Fibroblast of pulmonary artery (primary cell): ENCODE measurements at places on chromosomes 4 and X.
A peak's percentile ranks its signal among the peaks of the same experiment; 100 is the strongest.

DNA sequence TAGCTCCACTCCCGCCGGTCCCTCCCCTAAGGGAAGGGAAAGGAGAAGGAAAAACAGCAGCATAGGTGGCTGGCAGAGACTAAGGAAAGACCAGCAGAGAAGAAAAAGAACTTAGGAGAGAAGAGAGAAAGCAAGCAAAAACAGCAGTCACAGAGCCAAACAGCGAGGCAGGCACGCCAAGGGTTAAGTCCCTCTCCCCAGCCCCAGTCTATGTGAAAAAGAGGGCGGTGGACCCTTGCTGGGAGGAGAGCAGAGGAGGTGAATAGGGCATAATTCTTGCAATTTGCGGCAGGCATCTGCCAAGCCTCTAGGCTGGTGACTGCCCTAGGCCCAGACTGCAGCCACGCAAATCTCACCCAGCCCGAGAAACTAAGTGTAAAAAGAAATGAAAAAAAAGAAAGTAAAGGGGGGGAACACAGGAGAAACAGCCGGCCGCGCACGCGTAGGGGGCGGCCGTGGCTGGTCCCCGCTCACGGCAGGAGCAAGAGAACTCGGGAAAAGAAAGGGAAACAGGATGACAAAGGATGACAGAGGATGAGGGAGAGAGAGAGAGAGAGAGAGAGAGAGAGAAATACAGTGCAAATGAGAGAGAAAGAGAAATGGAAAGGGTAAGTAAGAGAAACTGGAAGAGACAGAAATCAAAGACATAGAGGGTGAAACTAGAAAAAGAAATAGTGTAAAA, 48.6 kb downstream of the MAGEA9 start:
- DNase-seq = peak; percentile 16

DNA sequence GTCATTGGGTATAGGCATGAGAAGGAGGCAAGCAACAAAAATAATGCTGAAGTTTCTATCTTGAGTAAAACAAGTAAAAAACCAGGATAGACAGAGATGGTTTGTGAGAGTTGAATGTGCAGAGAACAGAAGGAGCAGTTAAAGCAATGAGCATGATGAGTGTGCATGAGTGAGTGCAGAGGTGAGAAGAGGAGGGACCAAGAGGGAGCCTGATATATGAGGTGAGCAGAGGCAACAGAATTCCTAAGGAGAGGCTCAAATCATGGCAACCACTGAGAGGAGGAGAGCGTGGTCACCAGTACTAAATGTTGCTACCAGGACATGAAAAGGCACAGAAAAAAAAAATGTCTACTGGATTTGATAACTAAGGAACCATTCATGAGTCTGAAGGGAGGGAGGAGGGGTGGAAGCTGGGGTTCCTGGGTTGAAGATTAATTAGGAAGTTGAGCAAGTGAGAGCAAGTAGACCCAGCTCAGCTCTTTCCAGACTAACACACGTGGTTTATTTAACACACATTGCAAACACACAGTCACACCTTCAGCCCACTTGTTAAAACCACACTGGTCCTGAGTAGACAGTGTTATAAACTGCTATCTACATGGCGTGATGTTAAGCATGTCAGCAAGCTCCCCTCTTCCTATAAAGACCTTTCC, 69.0 kb upstream of the IQCM start:
- no peak for DNase-seq

DNA sequence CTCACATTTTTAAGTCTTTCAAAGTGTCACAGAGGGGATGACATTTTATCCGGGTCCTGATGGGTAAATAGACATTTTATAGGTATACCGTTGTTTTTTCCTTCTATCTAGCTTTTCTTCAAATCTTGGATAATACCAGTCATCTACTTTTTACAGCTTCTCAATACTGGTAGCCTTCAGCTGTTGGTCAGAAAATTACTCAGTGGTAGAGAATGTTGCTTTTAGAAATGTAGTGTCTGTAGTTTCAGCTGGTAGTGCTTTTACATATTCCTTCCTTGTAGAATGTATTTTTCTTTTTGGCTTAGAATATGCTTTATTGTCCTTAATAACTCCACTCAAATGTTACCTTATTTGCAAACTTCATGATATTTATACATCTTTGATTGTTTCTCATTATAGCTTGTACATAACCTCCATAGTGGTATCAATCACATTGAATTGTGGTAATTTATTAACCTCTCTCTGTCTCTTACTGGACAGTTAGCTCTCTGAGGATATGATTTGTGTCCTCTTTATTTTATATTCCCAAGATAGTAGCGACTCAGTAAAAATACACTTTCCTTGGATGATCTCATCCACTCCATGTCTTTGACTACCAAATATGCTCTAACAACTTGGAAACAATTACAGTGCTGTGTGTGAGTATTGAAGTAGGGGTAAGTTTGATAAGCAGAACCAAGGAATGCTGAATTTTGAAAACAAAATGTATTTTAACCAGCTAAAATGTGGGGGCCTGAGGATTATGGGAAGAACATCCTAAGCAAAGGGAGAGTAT, 53.8 kb downstream of the RAP1GDS1 start:
- peak; percentile 18 for DNase-seq

GRCh38 chr4:30429813-30430761, 290.1 kb upstream of the PCDH7 start:
- peak; percentile 82 for DNase-seq

DNA sequence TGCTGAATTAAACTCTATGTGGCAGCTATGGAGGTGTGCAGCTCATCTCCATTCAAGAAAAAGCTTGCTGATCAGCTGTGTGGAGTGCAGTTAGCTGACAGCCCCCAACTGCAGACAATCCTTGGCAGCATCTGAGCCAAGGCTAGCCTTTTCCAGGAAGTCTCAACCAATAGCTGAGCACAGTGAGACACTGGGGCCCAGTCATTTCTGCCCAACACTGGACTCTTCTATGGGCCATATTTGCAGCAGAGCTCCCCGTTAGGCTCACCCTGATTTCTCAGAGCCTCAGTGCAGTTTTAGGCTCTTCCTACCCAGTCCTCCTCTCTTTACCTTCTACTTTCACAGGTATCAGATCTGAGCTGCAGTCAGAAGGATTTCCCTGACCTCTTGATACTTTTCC, 12.9 kb downstream of the DDX53 start:
- no peak for DNase-seq

DNA sequence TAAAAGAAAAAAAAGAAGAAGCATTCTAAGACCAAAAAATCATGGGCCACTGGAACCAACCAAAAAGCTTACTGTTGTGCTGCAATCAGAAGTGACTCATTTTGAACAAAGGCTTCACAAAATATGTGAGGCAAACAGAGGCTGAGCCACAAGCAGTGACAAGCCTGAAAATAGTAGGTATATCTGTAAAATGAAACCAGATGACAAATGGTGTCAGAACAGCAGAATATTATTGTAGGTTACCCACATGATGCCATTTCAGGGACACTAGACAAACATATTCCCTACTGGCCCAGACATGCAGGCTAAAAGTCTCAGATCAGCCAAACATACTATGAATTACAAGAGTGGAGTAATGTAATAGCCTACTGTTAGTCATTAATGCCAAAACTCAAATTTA, 1301.8 kb upstream of the DIAPH2 start:
- no peak for DNase-seq

DNA sequence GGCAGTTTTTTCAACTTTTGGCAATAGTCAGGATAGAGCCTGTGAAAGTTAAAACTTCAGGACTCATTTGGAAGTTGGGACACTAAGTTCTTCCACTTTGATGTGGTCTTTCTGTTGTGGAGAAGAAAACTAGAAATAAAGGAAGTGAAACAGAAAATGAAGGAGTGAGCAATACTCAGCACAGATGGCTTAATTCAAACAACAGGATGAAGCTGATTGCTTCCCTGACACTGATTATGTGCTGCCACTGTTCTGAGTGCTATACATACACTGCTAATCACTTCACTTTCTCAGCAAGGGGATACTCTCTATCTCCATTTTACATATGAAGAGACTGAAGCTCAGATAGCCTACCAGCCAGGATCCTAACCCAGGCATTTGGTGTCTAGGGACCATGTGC, 235.1 kb upstream of the CPEB2 start:
- no peak for DNase-seq

GRCh38 chrX:38205039-38205438, 15.6 kb downstream of the SRPX start:
- DNase-seq = no peak

DNA sequence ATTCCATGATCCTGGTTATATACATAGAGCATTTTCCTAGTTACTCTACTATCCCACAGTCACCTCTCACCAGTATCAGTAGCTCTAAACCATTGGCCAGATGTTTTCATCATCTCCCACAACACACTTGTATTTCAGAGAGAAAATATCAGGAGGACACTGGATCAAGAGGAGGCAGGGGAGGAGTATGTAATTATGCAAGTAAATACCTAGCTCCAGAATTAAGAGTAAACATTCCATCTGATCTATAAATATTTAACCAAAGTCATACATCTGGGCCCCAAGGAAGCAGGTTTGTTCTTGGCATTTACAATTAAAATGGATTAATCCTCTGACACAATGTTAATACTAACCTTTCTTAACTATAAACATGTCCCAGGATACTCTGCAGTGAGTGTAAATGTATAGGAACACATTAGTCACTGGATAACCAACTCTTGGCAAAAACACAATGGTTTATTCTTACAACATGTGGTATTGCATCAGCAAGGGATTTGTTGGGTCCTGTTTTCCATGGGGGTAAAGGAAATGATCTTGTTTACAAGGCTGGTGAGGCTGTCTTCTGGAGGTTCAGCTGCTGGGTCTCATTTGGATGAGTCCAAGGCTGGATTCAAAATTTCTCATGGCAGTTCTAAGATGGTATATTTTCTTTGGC, 170.1 kb downstream of the ATG4A start:
- DNase-seq = peak; percentile 88

DNA sequence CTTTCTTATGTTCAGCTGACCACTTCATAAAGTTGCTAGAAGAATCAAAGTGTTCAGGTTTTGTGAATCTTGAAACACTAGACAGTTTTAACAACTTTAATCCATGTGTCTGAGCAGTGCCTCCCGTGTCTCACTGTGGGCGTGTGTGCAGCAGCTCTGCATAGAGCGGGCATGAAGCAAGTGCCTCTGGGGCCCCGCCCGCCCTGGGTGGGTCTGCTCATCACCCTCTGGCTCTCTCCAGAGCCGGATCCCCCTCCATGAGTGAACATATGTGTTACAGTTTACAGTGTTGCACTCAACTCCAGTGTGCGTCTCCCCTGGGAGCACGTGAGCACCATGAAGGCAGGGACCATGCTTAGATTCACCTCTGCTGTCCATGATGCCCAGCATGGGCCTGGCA, 37.6 kb upstream of the CRMP1 start:
- DNase-seq = no peak

DNA sequence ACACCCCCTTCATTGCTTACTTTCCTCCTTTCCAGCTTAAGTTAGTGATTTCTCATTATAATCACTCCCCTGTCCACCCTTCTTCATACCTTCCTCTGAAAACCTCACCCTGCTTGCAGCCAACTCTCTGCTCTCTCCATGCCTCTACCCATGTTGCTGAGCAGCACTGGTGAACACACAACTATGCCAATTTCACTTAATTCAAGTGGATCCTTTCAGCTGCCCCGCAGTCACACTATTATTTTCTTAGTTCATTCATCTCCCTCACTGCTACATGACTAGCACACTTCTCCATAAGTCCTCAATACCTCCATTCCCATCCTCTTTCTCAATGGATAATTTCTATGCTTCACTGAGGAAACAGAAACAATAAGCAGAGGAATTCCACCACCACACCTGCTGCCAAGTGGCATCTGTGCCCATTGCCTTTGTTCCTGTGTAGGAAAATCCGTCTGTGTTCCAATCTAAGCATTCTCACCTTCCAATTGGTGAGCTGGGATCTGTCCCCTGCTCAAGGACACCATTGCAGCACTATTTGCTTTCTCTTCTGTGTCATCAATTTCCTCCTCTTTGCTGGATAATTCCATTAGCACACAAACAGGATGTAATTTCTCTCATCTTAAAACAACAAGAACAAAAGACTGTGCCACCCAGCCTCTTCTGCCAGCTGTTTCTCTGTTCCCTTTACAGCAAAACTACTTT, 25.2 kb upstream of the PRSS48 start:
- no peak for DNase-seq

DNA sequence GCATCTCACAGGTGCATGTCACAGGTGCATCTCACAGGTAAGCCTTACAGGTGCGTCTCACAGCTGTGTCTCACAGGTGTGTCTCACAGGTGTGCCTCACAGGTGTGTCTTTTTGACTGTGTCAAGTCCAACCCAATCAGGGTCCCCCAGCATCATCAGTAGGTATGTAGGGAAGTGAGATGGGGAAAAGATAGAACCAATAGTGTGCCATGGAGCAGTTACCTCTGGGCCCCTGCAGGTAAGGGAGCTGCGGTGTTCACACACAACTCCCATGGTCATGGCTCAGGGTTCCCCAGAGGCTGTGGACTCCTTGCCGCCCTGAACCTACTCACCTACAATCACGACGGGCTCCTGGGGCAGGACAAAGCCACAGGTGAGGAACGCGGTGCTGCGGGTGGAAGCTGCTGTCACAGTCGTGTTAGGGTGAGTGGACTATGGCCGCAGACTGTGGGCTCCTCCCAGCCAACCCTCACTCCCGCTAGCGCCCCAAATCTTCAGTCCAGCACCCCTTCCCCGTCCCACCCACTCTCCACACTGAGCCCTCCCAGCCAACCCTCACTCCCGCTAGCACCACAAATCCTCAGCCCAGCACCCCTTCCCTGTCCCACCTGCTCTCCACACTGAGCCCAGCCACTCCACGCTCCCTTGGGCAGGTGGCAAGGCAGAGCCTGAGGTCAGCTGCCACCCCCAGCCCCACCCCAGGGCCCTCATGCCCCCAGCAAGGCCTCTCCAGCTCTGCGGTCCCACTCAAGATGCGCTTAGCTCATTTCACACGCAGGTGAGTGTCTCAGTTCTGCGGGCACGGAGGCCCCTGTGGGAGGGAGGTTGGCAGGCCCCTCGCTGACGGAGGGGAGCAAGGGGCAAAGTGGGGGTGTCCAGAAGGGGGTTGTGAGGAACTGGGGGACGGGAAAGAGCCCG, 2.1 kb upstream of the PDE6B start:
- DNase-seq = no peak

GRCh38 chrX:95884186-95884585, 800.5 kb upstream of the DIAPH2 start:
- peak; percentile 57 for DNase-seq

- DNase-seq = no peak
Observed at GRCh38 chr4:81211956-81212355, 3.1 kb downstream of the PRKG2 start.

GRCh38 chr4:155487210-155487609, 110.4 kb upstream of the MAP9 start:
- no peak for DNase-seq

GRCh38 chrX:15127010-15127409, 142.9 kb downstream of the ASB9 start:
- DNase-seq = no peak

GRCh38 chr4:144611850-144612249, 34.1 kb upstream of the HHIP start:
- peak; percentile 30 for DNase-seq

DNA sequence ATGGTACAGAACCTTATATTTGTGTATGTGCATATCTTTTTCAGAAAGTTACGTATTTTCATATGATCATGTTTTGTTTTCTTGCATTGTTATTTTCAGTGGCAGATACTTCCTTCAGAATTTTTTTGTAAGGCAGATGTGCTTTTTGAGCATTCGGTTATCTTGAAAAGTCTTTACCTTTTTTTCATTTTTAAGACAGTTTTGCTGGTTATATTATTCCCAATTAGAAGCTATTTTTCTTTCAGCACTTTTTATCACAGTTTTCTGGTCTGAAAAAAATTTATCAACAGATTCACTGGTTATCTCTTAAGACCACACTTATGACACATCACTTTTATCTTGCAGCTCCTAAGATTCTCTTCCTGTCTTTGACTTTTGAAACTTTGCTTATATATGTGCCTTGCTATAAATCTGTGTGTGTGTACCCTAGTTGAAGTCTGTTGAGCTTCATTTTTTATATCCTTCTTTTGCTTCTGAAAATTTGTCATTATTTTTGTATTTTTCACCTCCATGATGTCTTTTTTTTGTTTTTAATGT, 53.1 kb downstream of the ZNF732 start:
- DNase-seq = no peak
